ENCODE measurements at places on chromosomes 13 and 19. TPM values are rescaled to one million over a fixed set of nuclear protein-coding genes. Genes with fewer than 3 reads are reported as not detected.

The PSG11 gene
- not detected for total RNA-seq

The CELF5 gene
- 0.29 TPM for total RNA-seq

The CALR3 gene
- total RNA-seq: not detected

The SBK3 gene
- total RNA-seq: 2.2 TPM

The CLASRP gene
- 63.0 TPM for total RNA-seq

The EEF2 gene
- total RNA-seq: 919 TPM

The IGFL3 gene
- 0.25 TPM for total RNA-seq

The GNA15 gene
- total RNA-seq: 0.06 TPM

The TSHZ3 gene
- total RNA-seq: 3.0 TPM

The NFIC gene
- 46.7 TPM for total RNA-seq

The ZGLP1 gene
- total RNA-seq: 1.7 TPM

The EBPL gene
- total RNA-seq: 69.9 TPM

The ABHD8 gene
- total RNA-seq: 3.1 TPM

The SRRM5 gene
- 0.73 TPM for total RNA-seq

The SYNGR4 gene
- total RNA-seq: 3.0 TPM

The SCGB2B2 gene
- 0.02 TPM for total RNA-seq

The ZNF541 gene
- 0.06 TPM for total RNA-seq

The SPRED3 gene
- 2.2 TPM for total RNA-seq

The CHST8 gene
- 0.19 TPM for total RNA-seq

The CLEC4G gene
- not detected for total RNA-seq

The KL gene
- 0.02 TPM for total RNA-seq

The PSG3 gene
- 0.07 TPM for total RNA-seq

The SIGLEC12 gene
- not detected for total RNA-seq

The ZNF730 gene
- not detected for total RNA-seq

The CLEC17A gene
- total RNA-seq: not detected

The ZNF555 gene
- 1.8 TPM for total RNA-seq

The ZNF575 gene
- 1.9 TPM for total RNA-seq

The PSMC4 gene
- 297 TPM for total RNA-seq

The ZNF491 gene
- not detected for total RNA-seq

The ZNF850 gene
- total RNA-seq: 0.31 TPM

The CEACAM4 gene
- total RNA-seq: not detected

The GNG7 gene
- 0.08 TPM for total RNA-seq

The RUBCNL gene
- 0.09 TPM for total RNA-seq

The GJB2 gene
- total RNA-seq: 0.75 TPM

The CKM gene
- total RNA-seq: 0.05 TPM

The CBY2 gene
- not detected for total RNA-seq

The TEKTIP1 gene
- total RNA-seq: 0.21 TPM

The CD209 gene
- not detected for total RNA-seq

The WDR87 gene
- not detected for total RNA-seq

The GARIN5A gene
- total RNA-seq: 2.2 TPM

The VMAC gene
- total RNA-seq: 0.56 TPM

The ZNF837 gene
- total RNA-seq: 1.1 TPM

The ZNF497 gene
- 1.2 TPM for total RNA-seq

The ELAVL3 gene
- 0.07 TPM for total RNA-seq

The ZNF177 gene
- 0.55 TPM for total RNA-seq

The ZNF493 gene
- 0.11 TPM for total RNA-seq

The JUNB gene
- total RNA-seq: 187 TPM

The KCTD12 gene
- total RNA-seq: 1.6 TPM

The LYPD5 gene
- total RNA-seq: 0.55 TPM

The ARHGAP33 gene
- total RNA-seq: 7.2 TPM

The FGF22 gene
- 0.63 TPM for total RNA-seq

Data from A549 treated with AZD2906 at 1 μM for 4 hours (cell line).